ENCODE measurements at places on chromosomes 4 and X.

GRCh38 chrX:24259544-24260240, 54.2 kb downstream of the SUPT20HL2 start:
- no peak for DNase-seq

- no peak for DNase-seq
Observed at GRCh38 chr4:96599752-96600151, 759.9 kb downstream of the PDHA2 start.

DNA sequence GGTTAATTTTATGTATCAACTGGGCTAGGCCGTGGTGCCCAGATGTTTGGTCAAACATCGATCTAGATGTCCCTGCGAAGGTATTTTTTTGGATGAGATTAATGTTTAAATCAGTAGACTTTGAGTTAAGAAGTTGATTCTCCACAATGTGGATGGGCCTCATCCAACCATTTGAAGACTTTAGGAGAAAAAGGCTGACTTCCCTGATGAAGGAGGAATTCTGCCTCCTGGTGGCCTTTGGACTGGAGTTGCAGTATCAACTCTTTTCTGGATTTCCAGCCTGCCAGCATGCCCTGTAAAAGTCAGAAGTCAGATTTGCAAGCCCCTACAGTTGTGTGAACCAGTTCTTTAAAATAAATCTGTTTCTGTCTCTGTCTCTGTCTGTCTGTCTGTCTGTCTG, 91.4 kb downstream of the STK32B start:
- no peak for DNase-seq

- DNase-seq = no peak
Observed at GRCh38 chrX:71475785-71476540, 56.9 kb upstream of the OGT start.

- no peak for DNase-seq
Observed at GRCh38 chr4:100894339-100894870, 376.6 kb upstream of the EMCN start.

- DNase-seq = no peak
Observed at GRCh38 chrX:131061306-131061705, 3.2 kb downstream of the ARHGAP36 start.

DNA sequence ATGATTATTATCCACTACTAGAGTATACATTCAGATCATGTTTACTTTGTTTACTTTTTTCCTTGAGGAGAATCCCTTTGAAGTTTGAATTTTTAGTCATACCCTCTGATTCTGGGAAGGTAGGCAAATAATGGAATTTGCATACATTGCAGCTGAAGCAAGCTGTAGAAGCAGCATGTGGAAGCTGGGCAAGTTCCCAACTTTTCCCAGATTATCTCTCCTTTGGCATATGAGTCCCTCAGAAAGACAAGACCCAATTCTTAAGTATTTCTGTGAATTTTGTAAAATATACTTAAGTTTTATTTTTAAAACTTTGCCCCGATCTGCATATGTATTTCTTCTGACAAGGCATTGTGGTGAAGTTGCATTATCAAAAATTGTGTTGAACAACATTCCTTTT, 94.9 kb downstream of the CNKSR2 start:
- DNase-seq = no peak

GRCh38 chr4:6221301-6221850, 21.0 kb upstream of the JAKMIP1 start:
- DNase-seq = no peak

GRCh38 chrX:68941385-68941952, 112.6 kb downstream of the EFNB1 start:
- no peak for DNase-seq

- no peak for DNase-seq
Observed at GRCh38 chr4:148574502-148574901, 132.3 kb upstream of the NR3C2 start.

- no peak for DNase-seq
Observed at GRCh38 chr4:44494810-44495701, 46.4 kb upstream of the KCTD8 start.

- no peak for DNase-seq
Observed at GRCh38 chrX:72402614-72403013, 96.9 kb upstream of the CITED1 start.

DNA sequence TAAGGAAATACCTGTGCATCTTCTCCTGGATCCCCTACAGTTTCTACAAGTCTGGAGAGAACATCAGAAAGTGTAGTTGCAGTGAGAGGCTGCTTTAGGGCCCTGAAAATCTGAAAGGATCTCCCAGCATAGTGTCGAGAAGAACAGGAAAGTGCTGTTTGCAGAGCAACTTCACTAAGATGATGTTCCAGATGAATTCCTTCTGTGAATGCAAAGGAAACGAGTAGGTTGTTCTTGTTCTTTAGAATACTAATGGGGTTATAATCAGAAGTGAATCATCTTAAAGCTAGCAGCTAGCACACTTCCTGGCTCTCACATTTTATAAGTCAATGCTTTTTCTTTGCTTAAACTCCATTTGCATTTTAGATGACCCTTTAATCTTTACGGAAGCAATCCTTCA, 53.7 kb downstream of the ZAR1 start:
- DNase-seq = no peak

DNA sequence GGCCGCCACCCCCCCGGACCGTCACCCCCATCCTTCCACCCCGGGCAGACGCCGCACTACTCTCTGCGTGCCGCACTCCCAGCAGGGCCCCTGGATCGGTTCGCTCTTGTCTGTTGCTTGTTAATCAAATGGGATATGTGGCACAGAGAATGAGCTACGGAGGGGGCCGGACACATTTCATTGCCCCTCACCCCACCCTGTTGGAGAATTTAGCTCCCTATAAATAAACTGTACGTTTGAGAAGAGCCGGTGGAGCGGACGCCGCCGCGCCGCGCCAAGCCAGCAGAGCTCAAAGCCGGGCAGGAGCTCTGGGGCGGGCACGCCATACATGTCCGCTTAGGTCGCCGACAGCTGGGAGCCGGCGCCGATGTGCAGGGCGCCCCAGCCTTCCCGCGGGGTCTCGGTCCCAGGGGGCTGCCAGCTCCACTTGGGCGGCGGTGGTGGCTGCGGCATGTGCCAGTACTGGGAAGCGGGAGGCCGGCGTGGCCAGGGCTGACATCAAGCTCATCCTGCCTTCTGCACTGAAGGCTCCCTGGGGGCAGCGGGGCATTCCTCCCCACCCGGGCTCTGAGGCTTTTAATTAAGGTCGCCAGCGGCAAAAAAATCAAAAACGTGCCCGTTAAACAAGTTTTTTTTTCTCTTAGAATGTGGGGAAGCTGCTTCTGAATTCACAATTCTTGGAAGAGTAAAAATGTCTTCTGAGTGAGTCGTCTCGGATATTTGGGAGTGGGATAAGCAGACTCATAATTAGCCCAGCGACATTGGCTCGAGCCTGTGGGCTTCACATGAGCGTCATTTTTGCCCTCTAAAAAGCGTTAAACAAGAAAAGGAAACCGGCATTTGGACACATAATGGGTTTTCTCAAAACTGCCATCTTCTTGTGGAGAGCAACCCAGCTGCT, 1.1 kb upstream of the PCDH19 start:
- DNase-seq = no peak

- DNase-seq = no peak
Observed at GRCh38 chr4:53899586-53900270, 164.7 kb downstream of the CHIC2 start.

DNA sequence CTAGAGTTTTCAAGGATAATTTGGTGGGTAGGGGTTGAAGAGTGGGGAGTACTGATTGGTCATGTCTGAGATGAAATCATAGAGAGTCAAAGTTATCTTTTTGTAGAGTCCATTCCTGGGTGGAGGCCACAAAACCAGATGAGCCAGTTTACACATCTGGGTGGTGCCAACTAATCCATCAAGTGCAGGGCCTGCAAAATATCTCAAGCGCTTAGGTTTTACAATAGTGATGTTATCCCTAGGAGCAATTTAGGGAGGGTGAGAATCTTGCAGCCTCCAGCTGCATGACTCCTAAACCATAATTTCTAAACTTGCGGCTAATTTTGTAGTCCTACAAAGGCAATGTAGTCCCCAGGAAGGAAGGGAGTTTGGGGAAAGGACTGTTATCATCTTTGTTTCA, 988.3 kb upstream of the LCORL start:
- DNase-seq = no peak

- DNase-seq = no peak
Observed at GRCh38 chrX:100905620-100906019, 23.1 kb downstream of the XKRX start.

Measured in activated CD4-positive, alpha-beta T cell treated with anti-CD3 and anti-CD28 coated beads for 1 hour (primary cell).